ENCODE measurements at places on chromosomes 1 and 21.

GRCh38 chr1:76782809-76783208 is 84.5 kb upstream of the ST6GALNAC5 start:
- DNase-seq: no peak

GRCh38 chr1:61047061-61047460 is 35.3 kb upstream of the NFIA start:
- DNase-seq: no peak

DNA sequence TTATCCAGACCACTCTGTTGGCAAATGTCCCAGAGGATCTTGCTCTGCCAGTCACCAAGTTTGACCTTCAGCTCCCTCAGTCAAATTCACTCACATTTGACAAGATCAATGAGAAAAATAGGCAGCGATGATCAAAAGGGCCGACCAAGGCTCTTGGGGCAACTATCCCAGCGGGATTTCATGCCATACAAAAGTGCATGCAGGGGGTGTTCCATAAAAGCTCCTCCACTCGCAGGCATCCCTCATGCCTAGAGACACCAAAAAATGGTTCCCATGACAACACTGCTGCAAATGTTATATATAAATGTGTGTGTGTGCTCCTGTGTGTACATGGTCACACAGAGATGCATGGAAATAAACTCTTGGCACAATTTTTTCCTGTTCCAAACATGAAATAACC is 16.2 kb upstream of the EIF4G3 start:
- DNase-seq: no peak

GRCh38 chr1:64917328-64917861 is 49.0 kb downstream of the JAK1 start:
- no peak for DNase-seq

- no peak for DNase-seq
Observed at GRCh38 chr1:234262007-234262753, 111.1 kb upstream of the COA6 start.

DNA sequence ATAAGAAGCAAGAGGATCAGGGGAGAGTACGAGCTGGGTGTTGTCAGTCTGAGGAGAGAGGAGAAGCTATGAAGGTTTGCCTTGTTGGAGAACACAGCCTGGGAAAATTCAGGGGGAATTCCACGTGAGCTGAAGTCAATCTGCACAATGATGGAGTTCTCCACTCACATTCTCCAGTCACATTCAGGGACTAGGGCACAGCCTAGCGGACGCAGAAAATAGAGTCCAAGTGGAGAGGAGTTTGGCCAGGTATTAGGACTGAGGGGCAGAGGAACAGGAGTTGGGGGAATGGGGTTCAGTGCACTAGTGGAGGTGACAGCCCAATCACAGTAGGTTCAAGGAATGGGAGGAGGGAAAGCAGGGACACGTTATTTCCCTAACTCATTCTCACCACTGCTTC is 124.0 kb downstream of the KCNH1 start:
- DNase-seq: no peak

DNA sequence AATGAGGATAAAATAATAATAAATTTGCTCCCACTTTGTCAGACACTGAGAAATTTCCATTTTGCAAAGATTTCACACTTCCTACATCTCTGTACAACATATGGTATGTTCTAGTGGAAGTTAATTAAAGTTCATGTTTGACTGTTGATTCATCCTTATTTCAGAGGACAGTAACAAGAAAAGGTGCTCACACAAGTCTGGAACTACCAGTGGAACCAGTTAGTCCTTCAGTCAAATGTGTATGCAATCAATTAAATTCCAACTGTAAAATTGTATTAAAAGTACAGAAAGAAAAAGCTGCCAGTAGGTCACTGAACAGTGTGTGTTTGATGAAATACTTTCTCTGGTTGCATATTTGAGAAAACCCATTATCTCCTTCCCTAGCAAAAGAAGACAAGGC is 496.0 kb upstream of the PKN2 start:
- no peak for DNase-seq

DNA sequence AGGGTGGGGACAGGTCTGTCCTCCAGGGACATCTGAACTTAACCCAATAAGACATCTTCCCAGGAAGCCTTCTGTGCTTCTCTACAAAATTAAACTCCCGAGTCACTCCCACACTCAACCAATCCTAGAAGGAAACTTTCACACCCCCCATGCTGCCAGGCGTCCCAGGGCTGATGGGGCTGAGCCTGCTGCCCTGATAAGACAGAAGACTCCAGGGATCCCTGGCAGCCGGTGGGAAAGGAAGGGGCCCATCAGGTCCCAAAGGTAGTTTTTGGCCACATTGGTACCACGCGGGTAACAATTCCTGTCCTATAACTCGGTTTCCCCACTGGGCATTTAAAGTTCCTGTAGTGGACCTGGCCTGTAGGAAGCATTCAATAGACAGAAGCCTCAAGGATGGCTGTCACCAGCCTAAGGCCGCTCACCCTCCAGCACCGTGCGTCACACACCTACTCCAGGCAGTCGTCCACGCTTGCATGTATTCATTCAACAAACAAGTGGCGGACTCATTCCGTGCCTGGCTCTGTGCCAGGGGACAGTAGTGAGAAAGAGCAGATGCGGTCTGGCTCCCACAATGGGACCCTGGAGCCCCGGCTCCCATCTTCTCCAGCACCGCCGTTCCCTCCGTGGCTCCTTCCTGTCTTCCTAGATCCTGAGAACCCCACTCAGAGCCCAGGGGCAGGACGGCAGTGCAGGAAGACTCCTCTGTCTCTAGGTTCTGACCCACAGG is 465.2 kb downstream of the NPHP4 start:
- DNase-seq: no peak

DNA sequence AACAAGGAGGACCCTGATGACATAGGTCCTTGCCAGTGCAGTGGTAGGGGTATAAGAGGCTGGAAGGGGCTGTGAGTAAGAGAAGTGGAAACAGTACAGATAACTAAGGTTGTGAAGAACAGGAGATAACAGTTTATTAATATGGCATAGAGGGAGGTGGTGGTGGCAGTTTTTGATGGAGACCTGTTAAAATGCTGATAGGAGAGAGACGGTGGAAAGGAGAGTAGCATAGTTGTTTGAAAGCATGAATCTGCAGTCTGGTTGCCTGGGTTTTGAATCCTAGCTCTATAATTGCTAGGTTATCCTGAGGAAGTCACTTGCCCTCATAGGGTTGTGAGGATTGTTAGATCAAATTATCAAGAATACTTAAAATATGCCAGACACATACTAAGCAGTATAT is 19.4 kb downstream of the LRRC41 start:
- DNase-seq: no peak

DNA sequence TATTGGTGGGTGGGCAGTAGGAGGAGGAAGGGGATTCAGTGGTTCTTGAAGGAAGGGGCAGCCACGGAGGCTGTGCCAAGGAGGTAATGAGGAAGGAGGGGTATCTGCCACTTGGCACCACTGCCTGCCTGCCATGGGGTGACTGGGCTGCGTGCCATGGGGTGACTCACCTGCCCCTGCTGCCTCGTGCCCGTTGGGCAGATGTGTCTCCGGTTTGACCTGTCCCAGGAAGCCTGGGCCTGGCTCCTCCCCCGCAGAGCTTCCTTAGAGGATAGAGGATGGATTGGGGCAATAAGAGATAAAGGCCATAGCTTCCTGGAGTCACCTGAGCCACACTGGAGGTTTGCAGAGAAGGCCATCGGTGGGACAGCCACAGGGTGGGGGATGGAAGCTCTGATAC is 1.7 kb downstream of the PADI3 start:
- DNase-seq: no peak

DNA sequence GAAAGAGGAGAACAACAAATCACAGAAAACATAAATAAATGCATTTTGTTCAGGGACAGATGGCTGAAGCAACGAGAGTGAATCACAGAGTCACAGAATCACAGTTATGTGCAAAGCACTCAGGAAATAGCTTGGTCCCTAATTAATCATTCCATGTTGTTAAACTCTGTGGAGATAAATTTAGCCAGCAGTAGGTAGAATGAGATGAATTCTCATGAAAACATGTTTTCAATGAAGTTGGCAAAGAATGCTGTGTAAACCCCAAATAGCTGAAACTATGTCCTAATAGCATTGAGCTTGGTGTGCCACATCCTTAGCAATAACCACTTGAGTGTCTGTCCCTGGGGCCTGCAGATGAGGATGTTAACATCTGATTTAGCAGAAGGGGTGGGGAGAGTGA is 20.4 kb downstream of the LEPR start:
- no peak for DNase-seq

GRCh38 chr1:29550119-29550841 is 314.0 kb downstream of the PTPRU start:
- DNase-seq: no peak

- DNase-seq: no peak
Observed at GRCh38 chr1:223152399-223152798, 9.4 kb upstream of the TLR5 start.

DNA sequence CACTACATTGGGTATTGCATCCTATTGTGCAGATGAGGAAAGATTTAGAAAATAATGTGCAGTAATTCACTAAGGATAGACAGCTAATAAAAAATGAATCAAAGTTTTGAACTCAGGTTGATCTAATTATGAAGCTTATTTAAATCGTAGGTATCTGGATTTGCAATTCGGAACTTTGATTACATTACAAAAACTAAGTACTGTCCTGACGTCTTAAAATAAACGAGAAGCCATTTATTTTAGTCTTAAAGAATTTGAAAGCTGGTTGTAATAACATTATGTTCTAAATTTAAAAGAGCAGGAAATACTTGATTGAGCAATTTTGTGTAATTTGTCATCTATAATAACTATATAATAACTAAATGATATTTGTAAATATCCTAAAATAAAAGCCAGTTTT is 235.9 kb downstream of the TPR start:
- DNase-seq: no peak

GRCh38 chr1:229689273-229689672 is 63.2 kb downstream of the URB2 start:
- no peak for DNase-seq

- DNase-seq: no peak
Observed at GRCh38 chr1:111832521-111833155, 76.9 kb downstream of the DDX20 start.

- DNase-seq: no peak
Observed at GRCh38 chr1:26938004-26938658, 16.6 kb downstream of the NUDC start.

- DNase-seq: no peak
Observed at GRCh38 chr1:35577071-35577998, 4.2 kb downstream of the TFAP2E start.

GRCh38 chr1:7247791-7248548 is 462.7 kb downstream of the CAMTA1 start:
- DNase-seq: peak; percentile 15

DNA sequence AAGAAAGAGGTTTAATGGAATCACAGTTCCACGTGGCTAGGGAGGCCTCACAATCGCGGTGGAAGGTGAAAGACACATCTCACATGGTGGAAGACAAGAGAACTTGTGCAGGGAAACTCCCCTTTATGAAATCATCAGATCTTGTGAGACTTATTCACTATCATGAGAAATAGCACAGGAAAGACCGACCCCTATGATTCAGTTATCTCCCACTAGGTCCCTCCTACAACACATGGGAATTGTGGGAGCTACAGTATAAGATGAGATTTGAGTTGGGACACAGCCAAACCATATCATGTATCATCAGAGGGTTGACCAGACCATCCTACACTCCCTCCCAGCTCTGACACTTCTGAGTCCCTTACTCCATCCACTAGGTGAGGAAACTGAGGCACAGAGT is 143.9 kb upstream of the KLHDC7A start:
- no peak for DNase-seq

- DNase-seq: no peak
Observed at GRCh38 chr1:2307064-2307605, 79.0 kb downstream of the SKI start.

- no peak for DNase-seq
Observed at GRCh38 chr1:56819387-56819899, at the start of gene FYB2. Gene FYB2, minus strand, starts transcription at chr1:56819404. Its CDS starts 114 bp downstream, at chr1:56819290.

GRCh38 chr1:64894438-64895196 is 71.7 kb downstream of the JAK1 start:
- no peak for DNase-seq

DNA sequence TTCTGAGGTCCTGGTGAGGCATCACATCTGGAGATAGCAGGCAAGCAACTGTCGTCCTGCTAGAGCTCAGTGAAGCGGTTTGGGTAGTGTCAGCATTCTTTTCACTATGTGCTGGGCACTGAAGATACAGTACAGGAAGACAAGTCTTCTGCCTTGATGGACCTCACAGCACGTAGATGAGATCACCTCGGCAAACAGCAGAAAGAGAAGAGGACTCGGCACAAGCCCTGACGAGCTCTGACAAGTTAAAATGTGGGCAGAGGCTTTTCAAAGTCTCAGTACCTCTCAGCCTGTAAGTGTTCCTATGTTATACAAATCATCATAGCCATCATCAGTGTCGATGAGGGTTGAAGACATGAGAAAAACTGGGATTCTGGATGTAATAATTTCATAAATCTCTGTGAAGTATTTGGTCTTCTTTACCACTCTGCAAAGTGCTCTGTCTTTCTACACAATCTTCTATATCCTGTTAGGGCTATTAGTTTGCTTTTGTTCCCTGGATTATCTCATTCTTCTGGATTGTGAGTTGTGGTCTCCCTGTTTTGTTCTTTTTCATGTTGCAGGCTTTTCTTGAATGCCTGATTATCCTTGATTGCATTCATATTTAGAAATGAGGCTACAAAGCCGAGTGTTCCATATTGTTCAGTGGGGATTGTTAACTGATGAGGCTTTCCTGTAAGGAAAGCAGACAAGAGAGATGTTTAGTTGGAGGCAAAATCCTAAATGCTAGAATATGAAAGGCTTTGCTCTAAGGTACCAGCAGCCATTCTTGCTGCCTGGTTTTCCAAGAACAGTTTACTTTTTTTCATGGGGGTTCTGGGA is 24.2 kb downstream of the MAEL start:
- no peak for DNase-seq

DNA sequence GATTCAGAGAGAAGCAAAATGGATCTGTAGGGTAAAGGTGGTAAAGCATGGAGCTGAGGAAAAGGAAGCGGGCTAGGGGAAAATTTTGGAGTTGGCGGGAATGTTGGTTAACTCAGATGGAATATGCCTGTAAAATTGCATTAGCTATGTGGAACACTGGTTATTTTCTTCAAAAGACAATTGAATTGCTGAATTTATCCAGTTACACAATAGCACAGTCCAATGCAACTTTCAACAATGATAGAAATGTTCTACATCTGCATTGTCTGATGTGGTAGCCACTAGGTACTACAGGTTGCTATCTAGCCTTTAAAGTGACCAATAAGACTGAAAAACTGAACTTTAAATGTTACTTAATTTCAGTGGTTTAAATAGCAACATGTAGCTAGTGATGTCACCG is 315.2 kb downstream of the ASTN1 start:
- DNase-seq: no peak

DNA sequence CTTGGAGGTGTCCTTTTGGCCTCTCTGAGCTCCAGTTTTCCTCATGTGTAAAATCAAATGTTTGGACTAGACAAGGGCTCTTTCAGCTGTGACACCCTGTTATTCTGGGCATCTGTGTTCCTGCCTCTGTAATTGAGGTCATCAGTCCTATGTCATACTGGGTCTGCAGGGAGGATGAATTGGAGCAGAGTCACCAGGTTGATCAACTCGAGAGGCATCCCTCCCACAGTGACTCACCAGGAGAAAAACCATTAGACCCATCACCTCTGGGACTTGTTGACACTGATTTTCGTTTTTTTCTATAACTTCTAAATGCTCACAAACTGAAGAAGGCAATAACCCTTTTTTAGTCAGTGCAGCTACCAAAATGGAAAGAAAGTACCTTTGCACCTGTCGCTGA is 82.2 kb downstream of the ST6GALNAC5 start:
- no peak for DNase-seq

- DNase-seq: no peak
Observed at GRCh38 chr1:89815611-89816010, 5.2 kb upstream of the LRRC8D start.

- DNase-seq: no peak
Observed at GRCh38 chr1:5977494-5978444, 14.5 kb downstream of the NPHP4 start.

- no peak for DNase-seq
Observed at GRCh38 chr21:29581393-29581792, 282.7 kb downstream of the BACH1 start.

Data from posterior cingulate gyrus (tissue), 11 donors.